ENCODE measurements at places on chromosomes 3 and 15.

- no peak for DNase-seq
These were observed 22.5 kb downstream of the LPP start for GRCh38 chr3:188176476-188176875.

- DNase-seq, result no peak
These were observed 54.7 kb downstream of the RPL22L1 start for GRCh38 chr3:170815340-170815739.

DNA sequence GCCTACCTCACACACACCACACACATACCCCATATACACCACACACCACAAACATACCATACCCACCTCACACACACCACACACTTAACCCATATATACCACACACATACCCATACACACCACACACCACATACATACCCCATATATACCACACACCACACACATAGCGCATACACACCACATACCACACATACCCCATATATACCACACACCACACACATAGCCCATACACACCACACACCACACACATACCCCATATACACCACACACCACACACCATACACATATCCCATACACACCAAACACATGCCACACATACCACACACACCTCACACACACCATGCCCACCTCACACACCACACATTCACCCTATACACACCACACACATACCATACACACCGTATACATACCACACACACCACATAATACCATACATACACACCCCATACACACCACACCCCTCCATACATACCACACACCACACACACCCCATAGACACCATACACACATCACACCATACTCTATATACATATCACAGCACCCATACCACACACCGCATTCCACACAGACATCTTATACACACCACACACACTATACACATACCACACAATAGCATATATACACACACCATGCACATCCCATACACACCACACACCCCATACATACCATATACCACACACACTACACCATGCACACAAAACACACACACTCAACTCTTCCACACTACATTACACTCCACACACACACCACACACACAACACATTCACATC, 29.5 kb downstream of the APBA2 start:
- DNase-seq, result no peak

DNA sequence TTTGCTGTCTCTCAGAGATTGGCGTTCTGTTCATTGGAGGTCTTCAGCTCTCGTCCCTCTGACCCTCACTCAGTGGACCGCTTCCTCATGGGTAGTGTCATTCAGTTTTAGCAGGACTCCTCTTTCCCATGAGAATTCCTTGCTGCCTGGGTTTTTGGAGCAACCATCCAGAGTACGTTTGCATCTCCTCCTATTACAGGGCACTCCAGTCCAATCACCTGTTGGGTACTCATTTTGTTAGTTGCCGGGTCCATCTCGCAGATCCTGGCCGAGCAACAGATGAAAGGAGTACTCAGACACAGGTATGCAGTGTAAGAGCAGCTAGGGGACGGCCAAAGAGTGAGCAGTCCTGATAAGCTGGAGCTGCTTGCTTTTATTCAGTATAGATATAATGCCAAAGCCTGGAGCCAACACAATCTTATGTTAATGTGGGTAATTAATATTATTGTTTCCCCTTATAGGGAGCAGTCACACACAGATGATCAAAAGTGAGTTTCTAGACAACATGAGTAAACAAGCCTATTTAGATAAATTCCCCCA, 49.6 kb downstream of the ISG20 start:
- no peak for DNase-seq

- no peak for DNase-seq
These were observed 133.2 kb upstream of the TOPAZ1 start for GRCh38 chr3:44108481-44108880.

GRCh38 chr3:8882171-8882593, 81.1 kb downstream of the RAD18 start:
- DNase-seq, result no peak

DNA sequence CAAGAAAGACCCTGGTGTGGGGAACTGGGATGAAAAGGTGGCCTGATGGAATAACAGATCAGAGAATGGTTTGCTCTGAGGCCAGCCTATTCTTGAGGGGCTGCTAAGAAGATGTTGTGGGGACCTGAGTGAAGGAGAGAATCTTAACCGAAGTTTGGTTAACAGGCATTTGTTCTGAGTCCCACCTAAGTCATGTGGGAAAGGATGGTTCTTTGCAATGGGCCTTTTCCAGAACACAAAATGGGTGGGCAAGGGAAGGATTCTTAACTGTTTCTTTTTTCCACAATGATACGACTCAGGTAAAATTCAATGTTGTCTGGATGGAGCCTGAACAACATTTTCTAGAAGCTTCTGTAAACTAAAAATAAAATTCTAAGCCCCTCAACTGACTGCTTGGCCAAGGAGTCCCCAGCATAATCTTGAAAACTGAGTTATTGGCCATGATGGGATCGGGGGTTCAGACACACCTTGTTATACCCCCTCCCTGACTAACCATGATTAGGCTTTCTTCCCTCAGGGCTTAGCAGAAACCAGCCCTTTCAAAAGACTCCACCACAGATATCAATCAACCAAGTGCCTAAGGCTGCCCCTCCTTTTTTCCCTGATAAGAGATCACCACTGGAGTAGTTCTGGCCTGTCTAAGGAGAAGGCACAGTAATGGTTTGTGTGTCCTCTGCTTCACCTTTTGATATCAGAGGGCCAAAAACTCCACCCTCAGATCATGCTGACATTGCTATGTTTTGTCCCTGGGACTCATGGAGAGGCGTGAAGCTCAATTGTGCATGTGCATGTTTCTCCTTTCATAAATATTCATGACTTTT, 30.1 kb downstream of the SCN11A start:
- peak; percentile 31 for DNase-seq

- DNase-seq, result peak; percentile 44
These were observed 68.4 kb downstream of the HES1 start for GRCh38 chr3:194204042-194204987.

GRCh38 chr15:78260489-78260888, 3.9 kb upstream of the DNAJA4 start:
- no peak for DNase-seq

GRCh38 chr3:47512416-47513124, 942 bp downstream of the ELP6 start:
- peak; percentile 43 for DNase-seq

GRCh38 chr3:171261487-171261886, 198.7 kb downstream of the TNIK start:
- no peak for DNase-seq

DNA sequence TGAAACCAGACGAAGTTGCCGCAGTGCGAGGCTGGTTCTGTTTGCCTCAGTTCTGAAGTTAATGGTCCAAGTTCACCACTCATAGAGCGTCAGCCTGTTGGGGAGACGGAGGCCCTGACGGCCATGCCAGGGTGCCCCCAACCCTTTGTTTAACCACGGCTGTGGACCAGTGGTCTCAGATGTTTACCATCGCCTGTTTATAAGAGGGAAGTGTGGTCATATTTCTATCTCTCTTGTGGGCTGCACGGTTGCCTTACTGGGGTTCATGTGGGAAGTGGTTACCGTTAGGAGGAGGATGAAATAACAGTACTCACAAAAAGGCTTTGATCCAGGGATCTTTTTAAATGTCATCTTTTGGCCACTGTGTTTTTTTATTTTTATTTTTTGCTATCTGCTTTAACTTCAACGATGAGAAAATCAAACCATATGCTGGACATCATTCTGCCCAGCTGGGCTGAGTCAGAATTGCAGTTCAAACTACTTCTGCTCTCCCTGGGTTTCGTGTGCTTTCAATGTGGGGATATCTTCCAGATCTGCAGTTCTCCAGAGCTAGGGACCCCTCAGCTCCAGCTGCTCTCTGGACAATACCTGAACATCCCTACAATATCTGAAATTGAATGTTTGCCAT, 17.8 kb downstream of the SMAD3 start:
- no peak for DNase-seq

GRCh38 chr15:60614862-60615771, 136.2 kb upstream of the ICE2 start:
- DNase-seq, result peak; percentile 99

DNA sequence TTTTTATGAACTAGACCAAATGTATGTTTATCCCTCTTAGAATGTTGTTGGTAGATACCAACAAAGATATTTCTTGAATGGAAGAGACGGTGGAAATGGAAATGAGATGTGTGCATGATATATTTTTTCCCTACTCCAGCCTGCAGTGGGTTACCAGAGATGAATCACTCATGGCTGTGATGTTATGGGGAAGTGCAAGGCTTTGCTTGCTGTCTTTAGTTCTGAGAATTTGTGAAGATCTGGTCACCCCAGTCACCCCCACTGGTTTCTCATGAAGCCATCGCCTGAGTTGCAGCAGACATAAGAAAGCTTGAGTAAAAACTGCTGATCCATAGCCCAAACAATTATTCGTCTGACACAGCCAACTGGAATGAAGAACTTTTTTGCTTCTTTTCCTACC, 78.1 kb upstream of the EOMES start:
- no peak for DNase-seq

DNA sequence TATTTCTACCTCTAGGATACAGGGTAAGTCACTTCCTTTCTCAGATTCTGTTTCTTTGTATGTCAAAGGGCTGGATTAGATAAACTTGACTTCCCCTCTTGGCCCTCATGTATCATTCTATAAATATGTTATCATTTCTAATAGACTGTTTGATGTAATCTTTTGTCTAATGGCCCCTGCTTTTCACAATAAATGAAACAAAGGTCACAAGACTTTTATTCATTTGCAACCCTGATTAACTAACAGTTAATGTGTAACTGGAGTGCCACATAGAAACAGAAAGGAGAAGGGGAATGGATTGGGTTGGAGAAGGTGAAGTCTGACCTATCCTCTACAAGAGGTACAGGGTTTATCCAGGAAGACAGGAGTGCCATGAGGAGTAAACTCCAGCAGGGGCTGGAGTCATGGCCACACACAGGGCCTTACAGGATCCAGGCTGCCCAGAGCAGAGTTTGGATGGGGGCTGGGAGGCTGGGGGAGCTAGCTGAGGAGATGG, 8.0 kb upstream of the B3GNT5 start:
- no peak for DNase-seq

DNA sequence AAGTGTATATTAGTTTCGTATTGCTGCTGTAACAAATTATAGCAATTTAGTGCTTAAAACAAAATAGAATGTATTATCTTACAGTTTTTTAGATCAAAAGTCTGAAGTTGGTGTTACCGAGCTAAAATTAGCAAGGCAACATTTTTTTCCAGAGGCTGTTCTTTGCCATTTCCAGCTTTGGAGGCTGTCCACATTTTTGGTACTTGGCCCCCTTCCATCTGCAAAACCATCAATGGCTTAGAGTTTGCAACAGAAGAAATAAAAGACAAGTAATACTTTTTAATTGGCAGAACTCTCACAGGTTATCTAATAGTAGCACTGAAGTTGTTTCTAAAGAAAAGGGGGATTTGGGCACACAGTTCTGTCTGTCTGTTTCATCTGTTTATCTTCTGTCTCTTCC, 1248.5 kb downstream of the ROBO1 start:
- DNase-seq, result no peak

GRCh38 chr3:128603811-128604775, 46.5 kb downstream of the RPN1 start:
- DNase-seq, result peak; percentile 53

DNA sequence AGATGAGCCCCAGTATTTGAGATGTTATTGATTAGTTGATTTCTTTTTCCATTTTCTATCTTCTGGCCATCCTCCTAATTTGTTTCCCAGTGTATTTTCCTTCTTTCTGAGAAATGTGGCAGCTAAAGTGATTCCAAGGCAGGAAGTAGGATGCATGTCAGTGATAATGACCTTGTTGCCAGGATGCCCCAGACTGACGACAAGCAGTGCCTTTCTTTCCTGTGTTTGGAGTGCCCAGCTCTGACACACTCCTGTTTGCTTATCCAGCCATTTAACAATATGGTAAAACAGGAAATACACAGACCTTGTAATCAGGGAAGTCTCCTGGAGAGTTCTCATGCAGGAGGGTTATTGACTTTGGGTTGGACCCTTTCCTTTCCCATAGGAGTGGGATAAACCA, 20.4 kb downstream of the TMOD2 start:
- DNase-seq, result no peak

DNA sequence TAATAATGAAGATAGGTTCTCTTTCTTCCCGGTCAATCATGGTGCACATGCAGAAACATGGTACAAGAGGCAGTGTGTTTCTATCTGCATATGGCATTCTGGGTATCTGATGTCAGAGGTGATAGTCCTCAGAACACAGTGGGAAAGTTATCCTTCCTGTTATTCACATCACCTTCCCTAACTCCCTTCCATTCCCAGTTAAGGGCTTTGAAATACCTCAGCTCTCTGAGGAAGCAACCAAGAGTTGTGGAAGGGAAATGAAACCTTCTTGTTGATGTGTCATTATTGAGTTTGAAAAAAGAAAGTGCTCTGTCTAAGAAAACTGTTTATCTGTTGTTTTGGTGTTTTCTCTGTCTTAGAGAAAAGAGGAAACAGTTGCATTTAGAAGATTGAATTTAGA, 21.9 kb upstream of the P2RY13 start:
- no peak for DNase-seq

GRCh38 chr3:177807150-177807875, 610.0 kb upstream of the TBL1XR1 start:
- DNase-seq, result no peak

DNA sequence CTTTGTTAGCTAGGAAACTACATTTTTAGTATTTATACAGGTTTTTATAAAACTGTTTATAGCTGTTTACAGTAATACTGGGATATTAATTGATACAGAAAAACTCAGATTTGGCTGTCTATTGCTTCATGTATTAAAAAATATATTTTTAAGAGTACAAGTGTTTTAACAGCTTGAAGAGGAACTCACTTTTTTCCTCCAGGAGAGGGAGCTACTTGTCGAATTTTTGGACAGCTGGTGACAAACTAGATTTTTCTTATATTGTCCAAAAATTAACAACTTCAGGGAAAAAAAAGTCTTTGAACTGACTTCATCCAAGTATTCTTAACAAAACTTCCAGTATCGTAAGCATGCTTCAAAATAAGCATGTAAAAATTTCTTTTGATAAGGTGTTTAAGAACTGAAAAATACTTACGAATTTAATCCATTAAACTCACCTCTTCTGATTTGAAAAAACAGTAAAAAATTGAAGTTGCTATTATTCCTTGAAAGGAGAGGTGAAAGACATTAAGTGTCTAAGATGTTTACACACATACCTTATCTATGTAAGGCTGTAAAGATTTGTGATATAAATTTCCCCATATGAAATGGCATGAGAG, 4.0 kb downstream of the DIPK2A start:
- DNase-seq, result peak; percentile 73

- DNase-seq, result no peak
These were observed 428.3 kb downstream of the GABRG3 start for GRCh38 chr15:27399241-27399640.

- DNase-seq, result no peak
These were observed 70.7 kb upstream of the DCBLD2 start for GRCh38 chr3:98972155-98972554.

- no peak for DNase-seq
These were observed 3.1 kb downstream of the ZNF710 start for GRCh38 chr15:90004252-90004651.

DNA sequence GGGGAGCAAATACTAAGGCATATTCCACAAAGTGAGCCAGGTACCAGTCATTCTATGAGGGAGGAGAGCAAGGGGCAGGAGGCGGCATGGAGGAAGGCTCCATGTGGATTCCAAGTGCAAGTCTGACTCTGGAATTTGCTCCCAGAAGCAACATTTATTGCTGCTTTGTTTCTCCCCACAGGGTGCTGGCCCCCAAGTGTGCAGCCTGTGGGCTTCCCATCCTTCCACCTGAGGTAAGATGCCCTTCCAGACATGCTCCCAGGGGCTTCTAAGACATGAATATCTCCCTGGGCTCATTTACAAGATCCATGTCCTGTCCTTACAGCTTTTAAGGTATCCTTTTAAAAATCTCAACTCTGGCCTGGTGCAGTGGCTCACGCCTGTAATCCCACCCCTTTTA, 15.9 kb upstream of the SACM1L start:
- no peak for DNase-seq
